ENCODE measurements at places on chromosomes 6 and 20. TPM values are rescaled to one million over a fixed set of nuclear protein-coding genes. Genes with fewer than 3 reads are reported as not detected.

The CD83 gene
- total RNA-seq, result 5.8 TPM

The HAO1 gene
- not detected for total RNA-seq

The BPIFB4 gene
- not detected for total RNA-seq

The NFKBIL1 gene
- total RNA-seq, result 12.9 TPM

The AVP gene
- not detected for total RNA-seq

The MEI4 gene
- not detected for total RNA-seq

The GPLD1 gene
- not detected for total RNA-seq

The BLOC1S5 gene
- total RNA-seq, result 19.7 TPM

The EYS gene
- not detected for total RNA-seq

The SLC24A3 gene
- total RNA-seq, result not detected

The LINC00237 gene
- total RNA-seq, result not detected

The MOCS3 gene
- 5.2 TPM for total RNA-seq

The CYP21A2 gene
- total RNA-seq, result not detected

The DNAH8 gene
- total RNA-seq, result 0.03 TPM

The MBOAT1 gene
- 18.6 TPM for total RNA-seq

The CST7 gene
- 54.6 TPM for total RNA-seq

The VGLL2 gene
- not detected for total RNA-seq

All from activated naive CD4-positive, alpha-beta T cell treated with anti-CD3 and anti-CD28 coated beads, Interleukin-2, amount 10 ng/mL, durations not matched to agents 5 hours and 36 hours (primary cell).